ENCODE measurements at places on chromosomes 1 and 21. TPM values are rescaled to one million over a fixed set of nuclear protein-coding genes. Genes with fewer than 3 reads are reported as not detected.
A peak's percentile ranks its signal among the peaks of the same experiment; 100 is the strongest.

HCRTR1 gene
- total RNA-seq: not detected

LPAR3 gene
- 1.1 TPM for total RNA-seq

RCC2 gene
- 130 TPM for total RNA-seq

LAMC1 gene
- not detected for total RNA-seq

DNA sequence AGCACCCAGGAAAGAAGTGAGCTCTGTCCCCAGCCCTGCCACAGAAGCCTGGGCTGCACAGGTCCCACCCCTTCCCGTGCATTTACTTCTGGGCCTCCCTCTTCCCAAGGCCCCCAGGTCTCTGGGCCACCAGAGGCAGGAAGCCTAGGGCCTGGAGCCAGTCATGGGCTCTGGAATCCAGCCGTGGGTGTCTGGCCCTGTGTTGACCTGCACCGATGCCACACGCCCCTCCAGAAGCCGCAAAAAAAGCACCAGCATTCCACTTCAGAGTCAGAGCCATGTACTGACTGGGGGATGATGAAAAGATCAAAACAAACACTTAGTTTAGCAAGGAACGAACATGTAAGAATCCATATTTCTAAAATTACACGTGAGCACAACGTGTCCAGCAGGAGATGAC is 141.7 kb downstream of the NPHP4 start:
- no peak for DNase-seq
- peaks cover 5% of the 10 kb centered on the region for H3K27me3 ChIP-seq
- no peak overlapping the region for H3K4me3 ChIP-seq
- no peaks in the 10 kb centered on the region for H3K36me3 ChIP-seq

GRCh38 chr21:36873513-36873912 is 93.0 kb downstream of the HLCS start:
- peaks cover 10% of the 10 kb centered on the region for H3K36me3 ChIP-seq
- no peak for DNase-seq
- no peak overlapping the region for H3K4me3 ChIP-seq
- no peaks in the 10 kb centered on the region for H3K27me3 ChIP-seq
- H3K4me1 ChIP-seq: no peaks in the 10 kb centered on the region

DNA sequence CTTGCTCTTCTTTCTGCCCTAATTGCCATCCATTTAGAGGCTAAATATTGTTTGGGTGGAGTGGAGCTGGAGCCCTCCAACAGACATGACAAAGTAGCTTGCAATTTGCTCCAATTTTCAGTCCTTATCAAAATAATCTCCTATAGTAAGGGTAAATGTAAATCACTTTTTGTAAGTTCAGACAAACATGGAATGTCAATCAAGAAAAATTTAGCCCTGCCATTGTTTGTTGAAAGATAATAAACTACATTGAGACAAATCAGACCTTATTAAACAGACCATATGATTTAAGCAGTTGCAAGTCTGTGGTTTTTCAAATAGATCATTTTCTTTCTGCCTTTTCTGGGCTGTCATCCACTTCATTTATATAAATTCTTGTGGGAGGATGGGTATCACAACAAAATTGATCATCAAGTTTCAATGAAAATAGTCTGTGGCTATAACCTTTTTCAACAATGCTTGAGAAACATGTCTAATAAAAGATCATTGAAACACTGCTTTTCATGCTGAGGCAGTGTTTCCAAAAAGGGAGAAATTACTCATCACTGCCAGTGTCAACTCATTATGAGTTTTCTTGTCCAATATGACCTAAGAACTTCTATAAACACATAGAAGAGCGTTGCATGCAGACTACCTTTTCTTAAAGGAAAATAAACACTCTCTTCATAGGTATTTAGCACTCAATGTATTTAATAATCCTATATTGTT is 1152.0 kb upstream of the B3GALT2 start:
- no peaks in the 10 kb centered on the region for H3K36me3 ChIP-seq
- H3K4me3 ChIP-seq: no peak overlapping the region

- peaks cover 24% of the 10 kb centered on the region for H3K36me3 ChIP-seq
- DNase-seq: peak; percentile 69
- H3K4me1 ChIP-seq: peaks cover 50% of the 10 kb centered on the region
- H3K27ac ChIP-seq: peak overlapping the region; percentile 96
- H3K4me3 ChIP-seq: peak overlapping the region; percentile 88
Measured at GRCh38 chr1:1573843-1574720, 581 bp downstream of the SSU72 start.

GRCh38 chr1:61079898-61080336 is 2.4 kb upstream of the NFIA start:
- H3K36me3 ChIP-seq: no peaks in the 10 kb centered on the region
- no peak overlapping the region for H3K27ac ChIP-seq
- H3K4me3 ChIP-seq: peak overlapping the region; percentile 47
- peak; percentile 20 for DNase-seq

GRCh38 chr21:43189936-43190335 is 21.1 kb downstream of the CRYAA start:
- H3K27ac ChIP-seq: no peak overlapping the region
- DNase-seq: no peak
- no peak overlapping the region for H3K4me3 ChIP-seq
- H3K36me3 ChIP-seq: no peaks in the 10 kb centered on the region
- no peaks in the 10 kb centered on the region for H3K27me3 ChIP-seq
- H3K4me1 ChIP-seq: peaks cover 6% of the 10 kb centered on the region

All from activated naive CD4-positive, alpha-beta T cell treated with anti-CD3 and anti-CD28 coated beads for 36 hours (primary cell).